ENCODE measurements at places on chromosomes 4 and X.

DNA sequence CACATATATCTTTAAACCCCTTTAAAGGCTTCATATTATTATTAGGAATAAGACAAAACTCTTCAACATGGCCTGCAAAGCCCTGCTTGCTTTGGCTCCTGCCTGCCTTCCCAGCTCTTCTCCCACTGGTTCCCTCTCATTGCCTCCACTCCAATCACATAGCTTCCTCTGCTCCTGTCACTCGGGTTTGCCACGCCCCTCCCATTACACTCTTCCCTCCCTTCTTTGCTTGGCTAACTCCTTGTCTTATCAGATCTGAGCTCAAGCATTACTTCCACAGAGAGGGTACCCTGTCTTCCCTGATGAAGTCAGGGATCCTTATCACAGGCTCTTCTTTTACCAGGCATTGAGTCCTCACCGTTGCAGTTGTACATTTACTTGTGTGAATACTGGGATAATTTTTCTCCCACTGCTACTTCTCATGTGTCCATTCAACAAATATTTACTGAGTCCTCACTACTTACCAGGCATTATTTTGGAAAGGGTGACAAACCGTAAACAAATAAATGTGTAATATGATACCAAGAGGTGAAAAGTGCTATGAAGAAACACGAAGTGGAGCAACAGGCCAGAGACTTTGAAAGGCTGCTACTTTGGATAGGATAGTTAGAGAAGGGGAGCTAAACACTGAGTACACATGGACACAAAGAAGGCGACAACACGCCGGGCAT is 3.2 kb upstream of the VGLL1 start:
- DNase-seq = no peak

DNA sequence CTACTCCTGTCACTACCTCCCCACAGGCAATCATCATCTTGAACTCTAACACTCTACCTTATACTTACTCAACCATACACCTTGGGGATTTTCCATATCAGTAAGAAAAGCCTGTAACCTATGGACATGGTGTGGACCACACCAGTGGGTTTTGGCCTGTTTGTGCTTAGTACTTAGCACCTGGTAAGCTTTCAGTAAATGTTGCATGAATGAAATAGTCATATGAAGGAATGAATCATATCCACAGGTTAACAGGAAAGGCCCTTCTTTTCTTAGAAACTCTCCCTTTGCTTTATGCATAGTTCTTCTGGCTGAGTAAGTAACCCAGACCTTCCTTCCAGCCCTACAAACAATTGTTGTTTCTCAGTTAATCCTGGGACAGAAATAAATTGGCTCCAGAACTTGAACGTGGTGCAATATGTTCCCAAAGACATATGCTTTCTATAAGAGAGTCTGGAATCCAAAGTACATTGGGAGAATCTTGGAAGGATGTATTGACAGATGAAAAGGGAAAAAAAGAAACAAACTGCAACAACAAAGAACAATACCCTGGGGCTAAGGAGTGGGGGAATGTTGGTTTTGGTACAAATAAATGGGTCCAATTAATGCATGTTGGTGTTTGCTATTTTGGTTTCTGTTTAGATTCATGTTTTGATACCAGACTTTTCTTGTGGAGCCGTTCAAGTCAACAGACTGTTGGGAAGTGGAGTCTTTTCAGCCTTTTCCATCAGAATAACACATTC is 27.8 kb downstream of the RASL11B start:
- no peak for DNase-seq

GRCh38 chr4:86586160-86586572 is 7.9 kb upstream of the PTPN13 start:
- no peak for DNase-seq

DNA sequence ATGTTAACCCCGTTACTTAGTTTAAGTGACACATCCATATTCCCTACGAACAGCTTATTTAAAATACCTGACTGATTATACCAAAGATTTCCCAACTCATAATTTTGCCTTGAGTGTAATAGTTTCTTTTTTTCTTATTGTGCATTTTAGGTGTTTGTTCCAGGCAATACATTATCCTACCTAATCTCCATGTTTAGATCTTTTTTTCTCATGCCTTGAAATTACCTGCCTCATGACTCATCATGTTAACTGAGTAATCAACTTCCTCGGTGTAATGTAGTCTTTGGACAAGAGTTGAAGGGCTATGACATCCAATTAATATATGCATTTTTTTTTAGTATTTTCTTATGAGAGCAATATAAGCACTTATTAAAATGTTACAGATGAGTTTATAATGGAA is 228.7 kb upstream of the ANKRD50 start:
- no peak for DNase-seq

GRCh38 chr4:57131849-57132742 is 21.9 kb upstream of the IGFBP7 start:
- no peak for DNase-seq

GRCh38 chr4:125710766-125711165 is 396.0 kb downstream of the FAT4 start:
- DNase-seq = no peak

GRCh38 chr4:31545755-31546154 is 825.6 kb downstream of the PCDH7 start:
- no peak for DNase-seq

GRCh38 chr4:91957963-91958362 is 345.8 kb upstream of the GRID2 start:
- DNase-seq = no peak

- no peak for DNase-seq
Measured at GRCh38 chr4:28723371-28723770, 1862.7 kb downstream of the STIM2 start.

DNA sequence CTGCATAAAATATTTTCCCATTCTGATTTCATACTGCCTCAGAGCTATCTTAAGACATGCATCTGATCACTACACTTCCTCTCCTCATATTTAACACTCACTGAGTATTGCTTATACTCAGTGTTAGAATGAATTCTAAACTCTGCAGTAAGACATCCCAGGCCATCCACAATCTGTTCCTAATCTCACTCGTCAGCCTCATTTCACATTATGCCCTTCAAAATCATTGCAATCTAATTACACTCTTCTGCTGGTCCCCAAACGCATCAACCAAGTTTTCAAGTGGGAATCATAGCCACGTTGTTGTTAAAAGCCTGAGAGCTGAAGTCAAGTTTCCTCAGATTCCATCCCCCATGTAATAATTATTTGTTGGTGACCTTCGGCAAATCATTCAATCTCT is 1177.9 kb downstream of the ARAP2 start:
- no peak for DNase-seq
